ENCODE measurements at places on chromosomes 5 and 9.

GRCh38 chr9:129736334-129736733, 16.5 kb downstream of the PTGES start:
- no peak for DNase-seq

GRCh38 chr5:7759951-7760580, 90.9 kb downstream of the CFAP90 start:
- DNase-seq: no peak

- no peak for DNase-seq
These were observed 127.7 kb upstream of the RAD23B start for GRCh38 chr9:107155244-107155817.

DNA sequence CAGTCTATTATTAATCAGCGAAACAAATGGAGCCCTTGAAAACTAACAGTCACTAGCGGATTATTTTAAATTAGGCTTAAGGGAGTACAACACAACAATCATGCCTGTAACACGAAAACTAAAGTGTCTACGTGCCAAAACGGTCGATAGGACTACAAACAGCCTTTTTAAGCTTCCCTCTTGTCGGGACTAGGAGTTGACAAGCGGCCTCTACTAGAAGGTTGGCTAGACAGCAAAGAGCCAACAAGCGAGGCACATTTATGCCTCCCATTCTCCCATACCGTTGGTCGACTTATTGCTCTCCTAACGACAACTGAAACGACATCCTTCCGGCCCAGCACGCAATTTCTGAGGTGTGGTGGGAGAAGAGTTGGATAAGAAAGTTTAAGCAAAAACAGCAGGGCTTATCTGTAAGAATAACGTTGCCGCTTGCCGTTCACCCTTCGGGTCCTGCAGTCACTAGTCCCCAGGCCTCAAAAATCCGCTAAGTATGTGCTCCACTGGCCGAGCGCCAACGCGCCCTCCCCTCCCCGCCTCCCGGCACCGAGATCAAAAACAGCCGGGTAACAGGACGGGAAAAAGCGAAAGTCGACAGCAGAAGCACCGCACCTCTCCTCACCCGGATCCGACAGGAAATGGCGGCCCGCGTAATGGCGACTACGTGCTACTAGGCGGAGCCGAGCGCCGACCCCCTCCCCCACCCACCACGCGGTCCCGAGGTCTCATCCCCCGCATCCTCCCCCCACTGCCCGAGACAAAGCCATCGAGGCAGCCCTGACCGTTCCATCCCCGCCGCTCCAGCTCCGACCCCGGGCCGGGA, 813 bp downstream of the HNRNPK start:
- DNase-seq: peak; percentile 88

- DNase-seq: no peak
These were observed 114.3 kb downstream of the STARD4 start for GRCh38 chr5:111398013-111398412.

DNA sequence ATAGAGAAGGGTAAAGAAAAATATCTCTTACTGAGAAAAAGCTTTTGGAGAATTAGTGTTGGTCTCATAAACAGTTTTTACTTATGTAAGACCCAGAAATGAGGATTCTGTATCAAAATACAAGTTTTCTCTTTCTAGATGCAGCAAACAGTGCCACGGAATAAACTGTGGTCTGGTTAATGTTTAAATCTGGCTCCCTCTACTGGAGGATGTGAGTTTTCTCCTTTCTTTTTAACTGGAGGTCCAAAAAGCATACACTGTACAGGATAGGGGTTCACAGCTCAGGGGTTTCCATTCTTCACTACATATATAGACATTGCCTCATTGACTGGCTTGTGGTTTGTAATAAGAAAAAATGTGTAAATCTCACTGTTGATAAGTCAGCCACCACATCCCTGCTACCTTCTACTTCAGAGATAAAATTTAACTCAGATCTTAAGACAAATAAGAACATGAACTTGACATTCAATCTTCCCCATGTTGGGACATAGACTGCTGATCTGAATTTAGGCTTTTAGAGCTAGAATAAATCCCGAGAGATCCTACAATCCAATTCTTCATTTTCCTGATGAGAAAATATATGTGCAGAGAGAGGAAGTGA, 98.9 kb downstream of the CFAP95 start:
- peak; percentile 27 for DNase-seq

GRCh38 chr9:121275781-121276658, 8.1 kb downstream of the GSN start:
- DNase-seq: no peak

DNA sequence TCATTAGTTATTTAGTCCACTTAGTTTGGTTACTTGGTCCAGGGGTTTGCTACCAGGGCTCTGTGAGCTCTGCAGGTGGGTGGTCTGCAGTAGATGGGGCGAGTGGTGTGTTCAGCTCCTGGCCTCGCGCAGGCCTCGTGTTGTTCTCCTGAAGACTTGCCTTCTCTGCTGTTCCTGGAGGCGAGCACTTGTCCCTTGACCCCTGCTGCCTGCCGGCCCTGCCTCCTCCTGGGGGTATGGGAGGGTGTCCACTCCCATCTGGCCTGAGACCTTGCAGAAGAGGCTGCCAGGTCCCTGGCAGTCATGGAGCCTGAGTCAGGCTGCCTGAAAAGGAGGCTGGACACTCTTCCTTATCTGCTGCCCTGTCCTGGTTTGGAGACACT, 137.0 kb downstream of the CACNA1B start:
- DNase-seq: no peak

- DNase-seq: no peak
These were observed 72.7 kb downstream of the C9orf57 start for GRCh38 chr9:71987471-71988371.

DNA sequence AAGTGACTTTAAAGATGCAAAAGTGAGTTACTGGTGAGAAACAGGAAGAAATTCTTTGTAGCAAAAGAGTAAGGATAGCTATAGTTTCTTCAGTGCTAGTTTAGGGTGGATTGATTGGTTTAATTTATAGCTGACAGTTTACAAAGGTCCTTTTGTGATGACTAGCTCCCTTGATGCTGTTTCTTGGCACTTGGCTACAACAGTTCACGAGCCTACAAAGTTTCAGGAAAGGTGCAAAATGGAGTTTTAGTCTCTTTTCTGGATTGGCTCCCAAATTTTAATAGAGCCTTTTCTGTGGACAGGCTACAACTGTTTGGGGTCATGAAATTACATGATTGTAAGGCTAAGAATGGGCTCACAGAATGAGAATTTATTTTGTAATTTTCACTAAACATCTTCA, 40.9 kb upstream of the BNIP1 start:
- no peak for DNase-seq

Measured in CD4-positive, alpha-beta memory T cell (primary cell).